ENCODE measurements at places on chromosomes 11 and 22.

DNA sequence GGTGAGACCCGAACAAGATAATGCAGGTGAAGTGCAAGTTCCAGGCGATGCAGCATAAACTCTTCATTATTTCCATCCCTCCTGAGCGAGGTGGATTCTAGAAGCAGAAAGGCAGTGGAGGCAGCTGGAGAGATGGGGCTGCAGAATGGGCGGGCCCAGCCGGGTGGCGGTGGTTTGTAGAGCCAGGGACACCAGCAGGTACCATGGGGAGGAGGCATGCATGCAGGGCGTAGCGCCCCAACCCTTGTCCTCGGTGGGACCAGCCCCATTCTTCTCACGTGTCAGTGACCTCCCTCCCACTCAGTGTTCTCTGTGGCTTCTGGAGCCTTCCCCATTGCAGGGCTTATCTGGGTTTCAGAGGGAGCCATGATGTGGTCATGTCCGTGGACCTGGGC, 38.0 kb downstream of the MPPED1 start:
- no peak for DNase-seq

- no peak for DNase-seq
Observed at GRCh38 chr11:42837994-42838393, 473.8 kb upstream of the API5 start.

- no peak for DNase-seq
Observed at GRCh38 chr11:66689661-66690590, 12.2 kb upstream of the RBM4B start.

GRCh38 chr22:36587289-36588154, 58.6 kb upstream of the EIF3D start:
- no peak for DNase-seq

DNA sequence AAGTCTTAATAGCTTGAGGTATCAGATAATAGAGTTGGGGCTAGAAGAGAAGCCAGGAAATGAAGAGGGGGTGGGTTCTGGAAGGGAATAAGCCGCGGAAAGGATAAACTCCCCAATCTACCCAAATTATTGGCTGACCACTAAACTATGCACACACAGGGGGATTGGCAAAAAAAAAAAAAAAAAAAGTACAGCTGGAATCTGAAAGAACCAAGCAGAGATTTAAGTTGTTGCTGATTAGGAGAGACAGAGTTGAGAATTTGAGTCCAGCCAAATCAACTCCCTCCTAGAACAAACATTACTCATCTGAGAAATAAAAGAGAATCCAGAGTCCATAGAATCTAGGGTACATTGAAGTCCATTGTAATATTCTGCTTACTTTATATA, 134.9 kb downstream of the CCDC81 start:
- no peak for DNase-seq

DNA sequence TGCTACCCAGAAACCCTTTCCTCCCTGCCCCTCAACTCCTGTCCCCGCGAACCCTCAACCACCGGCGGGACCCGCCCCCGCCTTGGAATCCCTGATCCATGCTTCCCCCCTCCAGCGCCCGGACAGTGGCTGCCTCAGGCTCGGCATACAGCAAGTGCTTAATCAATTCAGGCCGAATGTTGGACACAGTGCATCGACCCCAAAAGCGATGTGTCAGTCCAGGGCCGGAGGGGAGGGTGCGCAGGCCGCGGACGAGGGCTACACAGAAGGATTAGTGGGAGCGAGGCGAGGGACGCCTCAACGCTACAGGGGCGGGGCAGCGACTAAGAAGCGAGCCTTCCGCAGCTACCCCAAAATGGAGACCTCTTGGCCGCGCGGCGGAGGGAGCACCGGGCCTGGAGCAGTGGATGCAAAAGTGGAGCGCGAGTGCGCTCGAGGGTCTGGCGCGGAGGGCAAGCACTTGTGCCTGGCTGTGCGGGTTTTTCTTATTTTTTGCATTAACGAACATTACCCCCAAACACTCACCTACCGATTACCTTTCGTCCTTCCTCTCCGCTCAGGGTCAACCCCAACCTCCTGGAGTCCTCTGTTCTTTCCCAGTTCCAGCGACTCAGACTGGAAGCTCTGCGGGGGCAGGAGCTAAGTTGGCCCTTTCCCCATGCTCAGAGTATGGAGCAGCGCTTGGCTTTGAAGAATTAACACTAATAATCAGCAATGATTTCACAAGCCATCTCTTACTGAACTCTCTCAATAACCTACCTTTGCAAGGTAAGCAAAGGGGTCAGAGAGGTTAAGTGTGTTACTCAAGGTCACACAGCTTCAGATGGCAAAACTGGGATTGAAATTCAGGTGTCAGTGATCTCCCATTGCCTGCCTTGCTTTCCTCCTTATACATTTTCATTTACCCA, 30.0 kb upstream of the WNT11 start:
- DNase-seq, result no peak

- DNase-seq, result no peak
Observed at GRCh38 chr11:132184079-132184478, 813.7 kb downstream of the NTM start.

GRCh38 chr11:126394036-126394435, 38.5 kb downstream of the ST3GAL4 start:
- DNase-seq, result no peak

DNA sequence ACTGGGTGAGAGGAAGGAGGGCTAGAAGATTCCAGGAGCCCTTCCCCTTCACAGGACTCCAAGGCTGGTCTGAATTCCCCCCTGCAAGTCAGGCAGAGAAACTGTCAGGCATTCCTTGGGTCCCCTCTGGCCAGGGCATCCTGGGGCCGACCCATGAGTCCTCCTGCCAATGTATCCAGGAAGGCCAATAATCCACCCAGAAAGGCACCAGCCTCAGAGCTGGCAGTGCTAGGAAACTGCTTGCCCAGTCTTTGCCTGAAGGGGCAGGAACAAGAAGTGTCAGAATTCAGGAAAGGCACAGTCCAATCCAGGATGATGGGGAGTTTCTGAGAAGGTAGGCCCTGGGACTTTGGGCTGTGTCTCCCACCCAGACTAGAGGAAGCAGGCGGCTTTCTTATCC, 41.0 kb downstream of the BUD13 start:
- no peak for DNase-seq

DNA sequence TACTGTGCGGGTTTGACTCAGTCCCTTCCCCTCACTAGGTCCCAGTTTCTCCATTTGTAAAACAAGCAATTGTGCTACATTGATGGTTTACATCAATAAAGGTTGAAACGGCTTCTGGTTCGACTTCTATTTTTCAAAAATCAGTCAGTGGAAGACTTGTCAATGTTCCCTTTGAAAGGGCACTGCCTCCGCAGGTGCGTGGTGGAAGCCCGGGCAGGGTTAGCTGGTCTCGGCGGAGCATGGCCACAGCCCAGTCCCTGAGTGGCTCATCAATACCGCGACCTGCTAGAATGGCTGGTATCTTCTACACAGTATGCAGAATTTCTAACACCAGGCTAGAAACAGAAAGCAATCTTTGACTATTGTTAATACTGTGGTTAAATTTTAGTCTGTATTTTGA, 16.1 kb downstream of the MS4A10 start:
- no peak for DNase-seq

DNA sequence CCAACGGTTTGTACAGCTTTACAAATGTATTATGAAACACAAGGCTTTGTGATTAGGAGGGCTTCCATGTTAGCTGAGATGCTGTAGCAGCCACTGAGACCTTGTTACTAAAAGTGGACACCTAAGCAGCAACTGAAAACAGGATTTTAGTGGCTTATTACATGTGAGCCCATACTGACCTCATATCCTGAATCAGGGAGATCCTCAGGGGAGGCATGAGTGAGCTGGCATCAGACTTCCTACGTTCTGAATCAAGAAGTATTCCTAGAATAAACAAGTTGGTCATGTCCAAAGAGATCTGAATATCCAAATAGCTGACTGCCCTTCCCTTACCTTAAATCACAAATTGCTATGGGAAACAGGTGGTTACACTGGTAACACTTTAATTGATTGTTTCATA, 59.1 kb upstream of the SCUBE2 start:
- DNase-seq, result no peak

DNA sequence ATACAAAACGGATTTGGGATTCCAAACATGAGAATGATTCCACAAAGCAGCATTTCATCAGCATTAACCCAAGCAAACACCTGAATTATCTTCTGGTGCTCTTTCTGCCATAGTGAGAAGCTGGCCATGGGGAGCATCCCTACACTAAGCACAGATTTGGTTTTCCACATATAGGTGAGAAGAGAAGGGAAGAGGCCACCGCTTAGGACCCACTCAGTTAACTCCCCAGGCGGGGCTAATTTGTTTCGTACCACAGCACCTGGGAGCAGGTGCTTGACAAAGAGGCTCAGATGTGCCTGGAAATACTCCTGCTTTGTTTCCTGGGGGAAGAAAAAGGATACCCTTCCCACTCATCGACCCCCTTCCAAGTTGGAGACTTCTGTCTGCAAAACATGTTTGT, 64.2 kb downstream of the RAB30 start:
- no peak for DNase-seq

GRCh38 chr22:45284705-45285262, at the start of gene UPK3A:
Gene UPK3A (plus strand): TSS chr22:45284949. CDS start chr22:45285014, 65 bp downstream.
- DNase-seq, result no peak

- no peak for DNase-seq
Observed at GRCh38 chr11:126282736-126283591, at the start of gene TIRAP. Gene TIRAP (plus strand): TSS chr11:126283093. CDS start chr11:126290895, 7,802 bp downstream.

DNA sequence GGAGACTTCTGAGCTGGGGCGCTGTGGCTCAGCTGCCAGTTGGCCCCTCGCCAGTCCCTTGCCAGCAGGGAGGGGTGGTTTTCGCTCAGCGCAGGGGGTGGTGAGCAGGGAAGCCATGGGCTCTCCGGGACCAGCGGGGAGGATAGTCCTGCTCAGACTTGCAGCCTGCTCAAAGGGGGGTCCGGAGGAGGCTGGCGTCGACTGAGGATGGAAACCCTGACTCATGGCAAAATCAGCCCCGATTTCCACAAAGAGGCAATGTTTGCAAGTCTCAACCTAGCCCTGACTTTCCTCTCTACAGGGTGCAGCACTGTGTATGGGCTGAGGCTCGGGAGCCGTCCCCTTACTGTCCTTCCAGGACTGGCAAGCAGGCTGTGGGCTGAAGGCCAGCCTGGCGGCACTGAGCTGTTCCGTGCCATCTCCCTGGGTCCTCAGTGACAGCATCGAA, 35.1 kb downstream of the FBLN1 start:
- peak; percentile 99 for DNase-seq

DNA sequence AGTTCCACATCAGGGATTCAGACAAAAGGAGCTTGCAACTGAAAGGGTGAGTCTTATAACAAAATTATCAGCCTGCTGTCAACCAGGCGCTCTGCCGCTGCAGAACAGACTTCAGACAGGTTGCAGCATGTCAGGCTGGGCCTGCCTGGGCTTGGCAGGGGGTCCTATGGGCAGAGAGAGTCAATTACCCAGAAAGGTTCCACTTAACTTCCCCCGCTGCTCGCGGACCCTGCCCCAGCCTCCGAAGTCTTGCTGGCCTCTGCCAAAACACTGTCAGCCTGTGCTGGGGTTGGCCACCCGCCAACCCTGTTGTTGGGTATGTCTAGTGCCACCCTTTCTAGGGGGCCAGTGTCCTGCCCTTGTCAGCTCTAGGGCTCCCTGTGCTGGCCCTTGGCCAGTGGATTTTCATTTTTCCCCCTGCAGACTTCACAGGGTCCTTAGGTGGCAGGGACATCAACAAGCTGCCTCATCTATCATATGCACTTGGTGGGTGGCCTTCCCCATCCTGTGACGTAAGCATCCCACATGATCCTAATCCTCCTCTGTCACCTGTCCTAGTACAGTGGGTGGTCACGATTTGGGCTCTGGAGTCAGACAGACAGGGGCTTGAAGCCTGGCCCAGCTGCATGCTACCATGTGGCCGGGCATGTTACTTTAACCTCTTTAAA, 166.5 kb upstream of the CADM1 start:
- no peak for DNase-seq

All from epithelial cell of prostate (primary cell).